ENCODE measurements at places on chromosomes 6 and 20.

DNA sequence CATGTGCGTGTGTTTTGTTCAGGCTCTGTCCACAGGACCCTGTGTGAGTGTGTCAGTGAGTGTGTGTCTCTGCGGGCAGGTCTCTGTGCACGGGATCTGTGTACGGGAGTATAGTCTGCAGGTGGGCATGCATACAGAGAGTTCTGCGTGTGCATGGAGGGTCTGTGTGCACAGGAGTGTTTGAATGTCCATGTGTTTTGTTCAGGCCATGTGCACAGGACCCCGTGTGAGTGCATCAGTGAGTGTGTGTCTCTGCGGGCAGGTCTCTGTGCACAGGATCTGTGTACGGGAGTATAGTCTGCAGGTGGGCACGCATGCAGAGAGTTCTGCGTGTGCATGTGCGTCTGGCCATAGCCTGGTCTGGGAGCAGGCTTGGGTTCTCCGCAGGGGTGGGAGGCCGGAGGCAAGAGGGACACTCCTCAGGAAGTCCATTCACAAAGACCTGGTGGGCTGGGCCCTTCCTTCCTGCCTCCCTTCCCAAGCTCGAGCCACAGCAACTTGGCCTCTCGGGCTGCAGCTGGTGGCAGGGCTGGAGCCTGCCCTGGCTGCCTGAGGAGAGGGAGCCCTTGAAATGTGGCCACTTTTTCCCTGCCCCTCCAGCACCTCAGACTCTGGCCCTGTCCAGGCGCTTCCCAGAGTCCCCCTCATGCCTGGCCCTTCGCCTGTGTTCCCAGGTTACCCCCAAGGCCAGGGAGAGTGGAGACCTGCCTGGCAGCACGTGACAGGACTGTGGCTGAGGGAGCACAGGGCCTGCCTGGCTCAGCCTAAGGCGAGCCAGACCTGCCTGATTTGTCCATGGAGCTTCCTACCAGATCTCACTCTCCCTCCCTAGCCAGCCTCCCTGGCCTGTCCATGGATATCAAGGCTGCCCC lies 6.8 kb downstream of the HSPA12B start:
- no peak for DNase-seq

GRCh38 chr6:95185874-95186273 lies 391.5 kb upstream of the MANEA start:
- no peak for DNase-seq

- DNase-seq = no peak
These were observed 100.7 kb downstream of the NOL4L start for GRCh38 chr20:32484225-32484957.

- DNase-seq = no peak
These were observed 23.0 kb upstream of the CD24 start for GRCh38 chr6:106997392-106998158.

GRCh38 chr6:100996409-100996808 lies 115.3 kb upstream of the ASCC3 start:
- DNase-seq = no peak

DNA sequence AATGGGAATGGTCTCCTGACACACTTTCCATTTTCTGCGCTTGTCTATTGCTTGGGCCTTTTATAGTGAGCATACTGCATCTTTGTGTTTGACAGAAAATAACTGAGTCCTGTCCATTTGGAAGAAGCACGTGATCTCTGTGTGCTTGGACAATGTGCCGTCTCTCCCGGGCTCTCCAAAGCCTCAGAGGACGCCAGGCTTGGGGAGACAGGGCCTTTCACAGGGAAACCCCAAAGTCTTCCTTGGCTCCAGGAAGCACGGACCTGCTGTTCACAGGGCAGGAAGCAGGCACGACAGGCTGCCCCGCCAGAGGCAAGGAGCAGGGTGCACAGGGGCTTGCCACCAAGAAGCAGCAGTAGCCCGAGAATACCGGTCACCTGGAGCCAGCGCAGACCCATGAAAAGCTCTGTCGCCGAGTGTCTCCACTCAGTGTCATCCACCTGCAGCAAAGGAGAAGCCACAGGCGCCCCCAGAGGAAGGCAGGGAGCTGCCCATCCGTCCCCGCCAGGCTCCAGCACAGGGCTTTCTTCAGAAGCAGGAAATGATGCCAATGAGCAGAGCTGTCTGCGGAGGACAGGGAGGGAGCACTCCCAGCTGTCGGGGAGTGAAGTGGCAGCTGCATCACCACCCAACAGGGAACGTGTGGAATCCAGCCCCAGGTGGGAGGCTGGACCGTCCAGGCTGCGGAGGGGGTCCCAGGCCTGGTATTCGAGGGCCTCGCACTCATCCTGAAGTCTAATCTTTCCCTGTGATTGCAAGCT lies 135.1 kb downstream of the AGPAT4 start:
- no peak for DNase-seq

DNA sequence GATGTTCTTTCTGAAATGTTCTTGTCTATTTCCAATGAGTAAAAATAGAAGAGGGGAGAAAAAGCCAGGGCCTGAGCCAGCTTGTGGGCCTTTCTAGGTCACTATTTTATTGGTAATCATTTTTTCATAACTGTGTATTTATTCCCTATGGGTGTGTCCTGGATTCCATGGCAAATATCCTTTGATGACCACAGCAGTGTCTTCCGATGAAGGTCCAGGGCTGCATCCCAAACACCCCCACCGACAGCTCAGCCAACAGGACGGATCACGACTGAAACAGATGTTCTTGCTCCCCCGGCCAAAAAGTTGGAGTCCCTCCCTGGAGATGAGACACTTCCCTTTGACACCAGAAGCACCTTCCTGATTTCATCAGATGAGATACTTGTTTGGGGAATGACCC lies 105.4 kb upstream of the PLEKHG1 start:
- no peak for DNase-seq

DNA sequence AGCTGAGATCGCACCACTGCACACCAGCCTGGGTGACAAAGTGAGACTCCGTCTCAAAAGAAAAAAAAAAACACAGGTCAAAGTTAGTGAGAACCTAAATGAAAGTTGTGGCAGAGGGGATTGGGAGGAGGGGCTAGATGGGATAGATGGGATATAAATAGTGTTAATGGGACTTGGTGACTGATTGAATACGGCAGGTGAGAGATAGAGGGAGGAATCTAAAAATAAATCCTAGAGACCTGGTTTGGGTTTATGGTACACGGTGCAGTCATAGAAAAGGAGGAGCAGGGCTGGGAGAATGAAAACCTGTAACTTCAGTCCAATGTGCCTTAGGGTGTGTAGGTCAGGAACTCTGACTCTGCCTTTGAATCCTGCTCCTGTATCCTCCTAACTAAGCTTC lies 25.0 kb upstream of the DEK start:
- no peak for DNase-seq

GRCh38 chr6:76633259-76633658 lies 560.8 kb upstream of the IMPG1 start:
- no peak for DNase-seq

DNA sequence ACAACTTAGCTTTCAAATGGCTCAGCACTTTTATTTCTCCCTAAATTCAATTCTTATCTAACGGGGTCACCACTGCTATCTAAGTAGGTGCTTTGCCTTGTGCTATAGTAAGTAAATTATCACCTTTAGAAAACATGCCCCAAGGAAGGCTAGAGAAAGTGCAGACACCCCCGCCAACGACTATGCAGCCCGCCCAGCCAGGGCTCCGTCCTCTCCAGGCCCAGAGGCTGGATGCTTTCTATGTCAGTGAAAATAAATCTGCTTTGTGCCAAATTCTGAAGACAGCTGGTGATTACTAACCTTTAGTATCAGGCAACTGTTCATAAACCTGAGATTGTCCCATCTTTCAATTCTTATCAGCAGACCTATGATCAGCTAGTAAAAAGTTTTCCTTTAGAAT lies 14.3 kb downstream of the KIAA0319 start:
- no peak for DNase-seq

GRCh38 chr20:46333161-46333991 lies 25.1 kb upstream of the CDH22 start:
- no peak for DNase-seq

DNA sequence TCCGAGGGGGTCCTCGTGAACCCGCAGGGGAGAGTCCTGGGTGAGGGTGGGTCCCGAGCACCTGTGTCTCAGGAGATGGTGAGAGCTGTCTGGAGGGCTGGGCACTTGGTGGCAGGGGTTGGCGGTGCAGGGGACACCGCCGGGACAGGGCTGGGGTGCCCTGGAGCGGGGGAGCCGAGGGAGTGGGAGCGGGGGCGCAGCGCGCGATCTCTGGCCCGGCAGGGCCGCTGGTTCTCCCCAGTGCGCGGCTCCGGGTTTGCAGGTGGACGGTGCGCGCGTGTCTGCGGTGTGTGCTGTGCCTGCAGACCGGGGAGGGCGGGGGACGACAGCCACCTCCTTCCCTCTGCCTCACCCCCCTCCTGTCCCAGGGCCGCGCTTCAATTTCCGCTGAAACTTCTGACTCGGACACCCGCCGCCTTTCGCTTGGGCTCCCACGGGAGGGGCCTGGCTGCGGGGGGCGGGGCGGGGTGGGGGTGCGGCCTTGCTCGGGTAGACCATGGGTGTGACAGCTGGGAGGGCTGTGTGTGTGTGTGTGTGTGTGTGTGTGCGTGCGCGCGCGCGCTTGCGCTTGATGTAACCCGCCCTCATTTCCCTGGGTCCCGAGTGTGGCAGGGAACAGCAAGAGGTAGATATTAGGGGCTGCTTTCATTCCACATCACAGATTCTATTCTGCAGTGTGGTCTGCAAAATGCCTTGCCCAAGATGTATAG lies 1.2 kb downstream of the TRIB3 start:
- peak; percentile 54 for DNase-seq

DNA sequence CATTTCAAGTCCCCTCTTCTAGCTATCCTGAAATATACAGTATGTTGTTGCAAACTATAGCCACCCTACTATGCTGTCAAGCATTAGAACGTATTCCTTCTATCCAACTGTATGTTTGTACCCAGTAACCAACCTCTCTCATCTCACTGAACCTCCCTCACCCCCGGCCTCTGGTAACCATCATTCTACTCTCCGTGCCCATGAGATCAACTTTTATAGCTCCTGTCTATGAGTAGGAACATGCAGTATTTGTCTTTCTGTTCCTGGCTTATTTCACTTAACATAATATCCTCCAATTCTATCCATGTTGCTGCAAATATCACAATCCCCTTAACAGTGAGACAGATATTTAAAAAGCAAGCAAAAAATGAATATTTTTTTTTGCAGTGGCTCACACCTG lies 196.9 kb downstream of the PAX1 start:
- no peak for DNase-seq

- no peak for DNase-seq
These were observed 307.6 kb downstream of the ALDH8A1 start for GRCh38 chr6:134642279-134642678.

GRCh38 chr20:10551732-10552724 lies 116.9 kb downstream of the SLX4IP start:
- no peak for DNase-seq

DNA sequence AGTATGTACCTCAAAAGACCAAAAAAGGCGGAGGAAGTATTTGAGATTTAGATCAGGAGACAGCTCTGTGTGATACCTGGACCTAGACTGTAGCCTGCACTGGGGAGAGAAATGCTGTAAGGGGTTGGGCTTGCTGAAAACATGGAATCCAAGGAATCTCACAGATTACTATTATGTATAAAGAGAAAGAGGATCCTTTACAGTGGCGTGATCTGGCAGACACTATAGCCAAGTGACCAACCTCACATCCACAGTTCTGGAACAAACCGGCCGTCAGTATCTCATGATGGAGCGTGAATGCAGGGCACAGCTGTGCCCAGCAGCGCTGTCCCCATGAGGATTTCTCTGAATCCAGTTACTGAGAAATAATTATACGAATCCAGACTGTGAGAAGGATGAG lies 12.3 kb downstream of the DDX27 start:
- DNase-seq = no peak

GRCh38 chr6:26199773-26200764 lies 112.8 kb downstream of the HFE start:
- DNase-seq = no peak

DNA sequence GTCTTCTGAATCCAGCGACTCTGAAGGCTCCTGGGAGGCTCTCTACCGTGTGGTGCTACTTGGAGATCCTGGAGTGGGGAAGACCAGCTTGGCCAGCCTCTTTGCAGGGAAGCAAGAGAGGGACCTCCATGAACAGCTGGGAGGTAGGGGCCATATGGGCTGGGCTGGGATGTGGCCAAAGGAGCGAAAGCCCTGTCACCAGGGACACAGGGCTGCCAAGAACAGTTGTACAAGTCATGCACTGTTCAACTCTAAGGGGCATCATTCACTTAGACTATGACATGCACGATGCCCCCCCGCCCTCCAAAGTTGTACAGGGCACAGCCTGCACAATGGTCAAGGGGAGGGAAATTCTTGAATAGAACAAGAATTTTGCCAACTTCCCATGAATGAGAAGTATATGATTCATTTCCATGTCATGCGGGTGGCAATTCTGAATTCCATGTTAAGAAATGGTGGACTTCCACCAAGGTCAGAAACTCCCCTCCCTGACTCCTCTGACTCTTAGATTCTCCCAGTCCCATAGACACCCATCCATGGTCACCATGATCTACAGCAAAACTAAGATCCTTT lies 1.6 kb downstream of the REM1 start:
- DNase-seq = no peak

DNA sequence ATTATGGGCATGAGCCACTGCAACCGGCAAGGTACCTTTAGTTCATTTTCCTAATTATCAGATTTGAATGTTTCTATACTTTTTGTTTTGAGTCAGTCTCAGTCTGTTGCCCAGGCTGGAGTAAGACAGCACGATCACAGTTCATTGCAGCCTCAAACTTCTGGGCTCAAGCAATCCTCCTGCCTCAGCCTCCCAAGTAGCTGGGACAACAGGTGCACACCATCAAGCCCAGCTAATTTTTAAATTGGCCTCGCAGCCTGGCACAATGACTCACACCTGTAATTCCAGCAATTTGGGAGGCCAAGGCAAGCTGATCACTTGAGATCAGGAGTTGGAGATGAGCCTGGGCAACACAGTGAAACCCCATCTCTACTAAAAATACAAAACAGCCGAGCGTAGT lies 24.4 kb downstream of the STAU1 start:
- DNase-seq = no peak

DNA sequence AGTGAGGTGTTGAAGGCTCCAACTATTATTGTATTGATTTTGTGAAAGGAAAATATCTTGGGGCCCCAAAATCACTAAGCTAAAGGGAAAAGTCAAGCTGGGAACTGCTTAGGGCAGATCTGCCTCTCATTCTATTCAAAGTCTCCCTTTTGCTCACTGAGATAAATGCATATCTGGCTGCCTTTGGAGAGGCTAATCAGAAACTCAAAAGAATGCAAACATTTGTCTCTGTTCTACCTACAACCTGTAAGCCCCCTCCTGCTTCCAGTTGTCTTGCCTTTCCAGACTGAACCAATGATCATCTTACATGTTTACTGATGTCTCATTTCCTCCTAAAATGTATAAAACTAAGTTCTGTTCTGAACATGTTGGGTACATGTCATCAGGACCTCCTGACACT lies 125.9 kb downstream of the HTR1B start:
- no peak for DNase-seq

DNA sequence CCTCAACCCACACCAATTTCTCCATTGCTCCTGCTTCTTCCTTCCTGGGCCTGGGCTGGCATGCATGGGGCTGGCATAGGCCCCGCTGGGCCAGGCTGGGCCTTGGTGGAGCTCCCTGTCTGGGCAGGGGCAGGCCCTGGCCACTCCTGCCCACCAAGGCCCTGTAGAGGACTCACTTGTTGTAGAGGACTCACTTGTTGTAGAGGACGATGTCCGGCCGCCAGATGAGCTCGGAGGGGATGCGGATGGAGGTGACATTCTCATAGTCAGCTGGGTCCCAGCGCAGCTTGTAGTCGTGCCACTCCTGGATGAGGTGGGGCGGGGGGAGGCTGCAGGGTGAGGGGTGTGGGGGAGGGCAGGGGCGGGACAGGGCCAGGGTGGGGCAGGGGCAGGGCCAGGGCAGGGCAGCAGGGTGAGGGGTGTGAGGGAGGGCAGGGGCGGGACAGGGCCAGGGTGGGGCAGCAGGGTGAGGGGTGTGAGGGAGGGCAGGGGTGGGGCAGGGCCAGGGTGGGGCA lies 5.3 kb downstream of the CHRNA4 start:
- no peak for DNase-seq
